Endothelial cell (in vitro differentiated cells): ENCODE measurements at places on chromosomes 6 and 20.
A peak's percentile ranks its signal among the peaks of the same experiment; 100 is the strongest.

DNA sequence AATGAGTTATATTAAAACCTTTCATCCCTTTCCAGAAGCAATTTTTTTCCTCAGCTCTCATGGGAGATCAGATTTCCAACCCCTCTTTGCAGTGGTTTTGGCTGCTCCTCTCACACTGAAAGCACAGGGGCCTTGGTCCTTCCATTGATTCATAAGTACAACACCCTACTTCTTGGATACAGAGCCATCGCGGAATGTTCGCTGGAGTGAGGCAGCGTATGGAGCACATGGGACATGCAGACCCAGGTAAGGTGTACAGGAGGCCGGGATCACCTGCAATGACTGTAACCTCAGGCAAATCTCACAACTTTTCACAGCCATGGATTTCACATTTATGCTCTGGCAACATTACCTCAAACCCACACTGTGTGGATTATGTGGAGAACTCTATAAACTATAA lies 75.2 kb upstream of the HEY2 start:
- no peak overlapping the region for H3K27ac ChIP-seq
- no peak for DNase-seq
- peaks cover 18% of the 10 kb centered on the region for H3K4me1 ChIP-seq
- H3K27me3 ChIP-seq: no peaks in the 10 kb centered on the region

DNA sequence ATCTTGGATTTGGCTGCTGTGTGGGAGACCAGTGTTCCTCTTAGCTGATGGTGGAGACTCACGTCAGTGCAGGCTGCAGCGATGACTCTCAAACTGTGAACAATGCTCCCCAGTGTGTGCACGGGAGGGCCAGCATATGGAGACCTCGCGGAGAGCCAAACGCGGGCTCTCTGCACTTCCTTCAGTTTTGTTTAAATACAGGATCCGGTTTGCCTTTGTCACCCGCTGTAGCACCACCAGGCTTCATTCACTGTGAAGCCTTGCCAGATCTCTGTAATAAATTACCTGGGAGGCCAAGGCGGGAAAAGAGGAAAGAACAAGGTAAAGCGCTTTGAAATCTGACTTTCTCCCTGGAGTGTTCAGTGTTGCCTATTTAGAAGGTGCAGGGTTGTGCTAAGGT lies 30.7 kb upstream of the TMEM14A start:
- no peaks in the 10 kb centered on the region for H3K27me3 ChIP-seq
- peak overlapping the region; percentile 55 for H3K27ac ChIP-seq
- H3K36me3 ChIP-seq: peaks cover 4% of the 10 kb centered on the region

DNA sequence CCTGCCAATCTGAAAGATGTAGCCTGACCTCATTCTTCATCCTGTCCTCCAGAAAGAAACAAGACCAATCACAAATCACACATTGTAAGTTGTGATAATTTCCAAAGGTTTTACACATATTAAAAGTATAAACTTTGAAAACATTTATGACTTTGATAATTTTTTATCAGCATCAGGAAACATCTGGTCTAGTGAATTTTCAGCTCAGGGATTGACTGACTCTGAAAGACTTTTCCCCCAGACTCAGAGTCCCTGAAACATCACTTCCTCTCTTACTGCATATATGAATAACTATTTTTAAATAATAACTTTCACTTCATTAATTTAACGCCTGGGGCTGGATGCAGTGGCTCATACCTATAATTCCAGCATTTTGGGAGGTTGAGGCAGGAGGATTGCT lies 48.5 kb upstream of the SSTR4 start:
- H3K4me3 ChIP-seq: no peak overlapping the region
- no peak overlapping the region for H3K27ac ChIP-seq
- H3K4me1 ChIP-seq: peaks cover 33% of the 10 kb centered on the region
- peaks cover 2% of the 10 kb centered on the region for H3K27me3 ChIP-seq
- no peaks in the 10 kb centered on the region for H3K36me3 ChIP-seq

DNA sequence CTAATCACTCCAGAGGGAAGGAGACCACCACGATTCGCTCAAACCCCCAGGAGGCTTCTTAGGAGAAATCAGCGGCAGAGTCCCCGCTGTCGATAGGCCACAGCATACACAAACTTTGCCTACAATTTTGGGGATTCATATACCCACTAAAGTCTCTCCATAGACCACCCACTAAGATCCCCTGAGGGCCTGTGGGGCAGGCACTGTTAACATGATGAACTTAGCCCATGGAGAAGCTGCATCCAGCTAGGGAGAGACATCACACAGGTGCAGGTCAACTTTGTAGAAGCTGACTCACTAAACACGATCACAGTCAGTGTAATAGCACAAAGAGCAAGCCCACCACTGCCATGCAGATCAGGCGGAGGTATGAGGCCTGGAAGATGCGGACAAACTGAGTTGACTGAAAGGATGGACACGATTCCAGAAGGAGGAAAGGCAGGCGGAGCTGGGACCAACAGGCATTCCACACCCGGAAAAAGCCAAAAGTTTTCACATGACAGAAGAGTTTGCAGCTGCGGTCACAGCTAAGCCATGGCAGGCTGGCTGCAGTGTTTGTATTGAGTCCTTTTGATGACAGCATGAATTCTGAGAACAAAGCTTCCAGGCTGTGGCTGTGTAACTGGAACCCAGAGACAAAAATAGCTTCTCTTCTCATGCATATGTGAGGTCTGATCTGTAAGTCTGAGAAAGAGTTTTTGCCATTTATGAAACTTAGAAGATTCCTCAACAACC lies 75.7 kb upstream of the QKI start:
- H3K27ac ChIP-seq: peak overlapping the region; percentile 79
- peaks cover 10% of the 10 kb centered on the region for H3K27me3 ChIP-seq
- DNase-seq: peak; percentile 25

DNA sequence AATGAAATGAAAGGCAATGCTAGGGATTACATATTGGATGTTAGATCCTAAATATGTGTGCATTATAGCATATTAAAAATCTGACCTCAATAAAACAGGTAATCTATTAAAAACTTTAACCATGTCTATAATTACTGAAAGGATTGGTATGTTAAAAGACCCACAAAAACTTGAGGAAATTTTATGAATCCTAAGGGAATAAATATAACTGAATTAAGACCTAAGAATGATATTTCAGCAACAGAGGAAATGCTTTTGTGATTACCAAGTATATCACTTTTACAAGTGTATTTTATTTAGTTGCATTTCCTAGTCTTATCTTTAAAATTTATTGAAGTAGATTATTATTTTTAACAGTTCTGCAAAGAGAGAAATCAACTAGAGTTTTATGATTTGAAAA lies 571.5 kb downstream of the HDGFL1 start:
- no peak overlapping the region for H3K27ac ChIP-seq
- H3K4me1 ChIP-seq: peaks cover 5% of the 10 kb centered on the region
- H3K27me3 ChIP-seq: no peaks in the 10 kb centered on the region
- no peak for DNase-seq

DNA sequence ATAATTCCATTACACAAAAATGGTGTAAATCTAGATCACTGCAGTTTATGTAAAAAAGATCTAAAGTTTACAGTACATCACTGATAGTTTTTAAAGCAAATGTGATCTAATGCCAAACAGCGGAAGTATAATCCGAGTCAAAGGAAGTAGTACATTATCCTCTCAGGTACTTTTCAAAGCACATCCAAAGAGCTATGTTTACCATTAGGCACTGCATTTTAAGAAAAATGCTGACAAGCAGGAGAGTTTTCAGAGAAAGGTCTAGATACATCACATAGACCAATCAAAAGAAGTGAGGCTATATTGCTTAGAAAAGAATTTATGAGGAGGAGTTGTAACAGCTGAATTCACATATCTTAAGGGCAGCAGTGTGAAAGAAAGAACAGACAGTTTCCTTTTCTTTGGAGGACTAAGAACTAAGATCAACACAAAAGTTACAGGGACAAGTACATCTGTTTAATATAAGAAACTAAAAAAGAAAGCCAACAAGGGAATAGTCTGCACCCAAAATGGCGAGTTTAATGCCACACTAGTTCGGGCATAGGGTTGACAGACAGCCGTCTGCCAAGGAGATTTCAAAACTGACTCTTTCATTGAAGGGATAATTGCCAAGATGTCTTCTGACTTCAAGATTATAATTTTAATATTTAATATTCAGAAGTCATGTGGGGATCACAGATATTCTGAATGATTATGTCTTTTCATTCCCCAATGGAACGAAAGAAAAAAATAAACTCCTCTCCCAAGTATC lies 1.4 kb downstream of the ZNF184 start:
- peaks cover 2% of the 10 kb centered on the region for H3K27me3 ChIP-seq
- H3K27ac ChIP-seq: peak overlapping the region; percentile 98

- no peaks in the 10 kb centered on the region for H3K4me1 ChIP-seq
- no peak overlapping the region for H3K4me3 ChIP-seq
- no peak overlapping the region for H3K27ac ChIP-seq
- DNase-seq: no peak
- H3K27me3 ChIP-seq: peaks cover 1% of the 10 kb centered on the region
Measured at GRCh38 chr20:20547221-20547875, 165.1 kb downstream of the RALGAPA2 start.

- no peak for DNase-seq
- no peaks in the 10 kb centered on the region for H3K4me1 ChIP-seq
- H3K36me3 ChIP-seq: peaks cover 5% of the 10 kb centered on the region
- H3K27ac ChIP-seq: no peak overlapping the region
- no peaks in the 10 kb centered on the region for H3K27me3 ChIP-seq
Measured at GRCh38 chr6:131776985-131777384, 30.8 kb upstream of the ENPP1 start.

DNA sequence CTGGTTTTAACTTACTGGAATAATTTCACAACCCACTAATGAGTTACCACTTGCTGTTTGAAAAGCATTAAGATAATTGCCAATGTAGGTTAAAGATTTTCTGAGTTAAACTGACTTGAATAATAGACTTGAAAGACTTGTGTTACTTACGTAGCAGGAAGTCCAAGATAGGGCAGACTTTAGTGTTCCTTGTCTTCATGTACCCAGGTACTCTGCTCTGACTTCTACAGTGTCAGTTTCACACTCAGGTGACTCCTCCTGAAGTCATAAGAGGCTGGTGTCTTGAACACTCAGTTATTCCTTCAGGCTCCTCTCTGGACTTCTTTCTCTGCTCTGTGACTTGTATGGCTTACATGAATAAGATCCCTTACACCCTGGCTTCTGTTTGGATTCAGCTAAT lies 76.3 kb upstream of the SGK1 start:
- no peaks in the 10 kb centered on the region for H3K27me3 ChIP-seq
- H3K4me3 ChIP-seq: no peak overlapping the region
- H3K36me3 ChIP-seq: no peaks in the 10 kb centered on the region
- no peaks in the 10 kb centered on the region for H3K4me1 ChIP-seq

DNA sequence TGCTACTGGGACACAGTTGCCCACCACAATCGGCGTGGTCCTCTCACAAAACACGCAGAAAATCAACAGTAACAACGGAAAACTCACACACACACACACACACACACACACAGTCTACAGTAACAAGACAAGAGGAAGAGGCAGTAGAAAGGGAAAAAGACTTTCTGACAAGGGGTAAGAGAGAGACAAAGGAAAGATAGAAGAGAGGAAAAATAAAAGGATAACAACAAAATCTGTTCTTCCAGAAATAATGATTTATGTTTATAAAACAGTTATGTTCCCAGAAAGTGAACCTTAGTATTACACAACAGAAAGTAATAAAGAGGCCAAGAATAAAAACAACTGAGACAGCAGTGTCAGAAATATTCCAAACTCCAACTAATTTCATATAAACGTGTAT lies 2.9 kb downstream of the RANBP9 start:
- peak overlapping the region; percentile 100 for H3K4me3 ChIP-seq
- no peak for DNase-seq
- peaks cover 35% of the 10 kb centered on the region for H3K4me1 ChIP-seq
- H3K36me3 ChIP-seq: peaks cover 4% of the 10 kb centered on the region
- peak overlapping the region; percentile 87 for H3K27ac ChIP-seq

- peaks cover 7% of the 10 kb centered on the region for H3K36me3 ChIP-seq
- peaks cover 12% of the 10 kb centered on the region for H3K27me3 ChIP-seq
- DNase-seq: peak; percentile 46
- peaks cover 29% of the 10 kb centered on the region for H3K4me1 ChIP-seq
Measured at GRCh38 chr20:36092398-36093024, 62.0 kb upstream of the EPB41L1 start.

GRCh38 chr20:52416953-52417352 lies 225.4 kb upstream of the ZFP64 start:
- no peak for DNase-seq
- no peak overlapping the region for H3K27ac ChIP-seq
- H3K4me1 ChIP-seq: no peaks in the 10 kb centered on the region
- H3K4me3 ChIP-seq: no peak overlapping the region
- H3K36me3 ChIP-seq: no peaks in the 10 kb centered on the region
- peaks cover 2% of the 10 kb centered on the region for H3K27me3 ChIP-seq

- H3K36me3 ChIP-seq: no peaks in the 10 kb centered on the region
- H3K4me1 ChIP-seq: peaks cover 5% of the 10 kb centered on the region
- H3K4me3 ChIP-seq: no peak overlapping the region
- no peak overlapping the region for H3K27ac ChIP-seq
- H3K27me3 ChIP-seq: peaks cover 9% of the 10 kb centered on the region
- no peak for DNase-seq
Measured at GRCh38 chr20:62365814-62366369, 1.2 kb downstream of the LAMA5 start.

GRCh38 chr6:54100411-54101006 lies 10.7 kb upstream of the MLIP start:
- no peaks in the 10 kb centered on the region for H3K4me1 ChIP-seq
- H3K27ac ChIP-seq: no peak overlapping the region
- no peak for DNase-seq
- H3K36me3 ChIP-seq: no peaks in the 10 kb centered on the region
- no peak overlapping the region for H3K4me3 ChIP-seq

- H3K4me1 ChIP-seq: peaks cover 11% of the 10 kb centered on the region
- H3K27ac ChIP-seq: no peak overlapping the region
- no peak for DNase-seq
- no peaks in the 10 kb centered on the region for H3K27me3 ChIP-seq
- H3K4me3 ChIP-seq: no peak overlapping the region
- peaks cover 13% of the 10 kb centered on the region for H3K36me3 ChIP-seq
Measured at GRCh38 chr6:127298475-127298874, 31.8 kb downstream of the RNF146 start.

DNA sequence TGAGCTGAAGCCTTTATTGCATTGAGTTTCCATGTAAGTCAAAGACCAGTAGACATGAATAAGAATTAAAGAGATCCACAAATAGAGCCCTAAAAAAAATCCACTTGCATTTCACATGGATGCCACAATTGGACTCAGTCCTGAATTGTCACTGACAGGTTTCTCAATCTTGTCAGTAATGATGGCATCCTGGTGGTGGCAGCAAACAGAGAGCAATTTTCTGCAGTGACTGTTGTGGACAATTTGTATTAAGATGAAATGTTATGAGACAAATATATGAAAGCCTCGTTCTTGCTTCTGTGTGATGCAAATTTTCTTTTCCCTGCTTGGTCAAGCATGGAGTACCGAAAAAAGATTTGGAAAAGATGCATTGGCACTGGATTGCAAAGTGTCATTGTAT lies 278.9 kb downstream of the SAMD5 start:
- no peak overlapping the region for H3K4me3 ChIP-seq
- H3K27ac ChIP-seq: no peak overlapping the region
- H3K4me1 ChIP-seq: no peaks in the 10 kb centered on the region
- no peaks in the 10 kb centered on the region for H3K27me3 ChIP-seq
- H3K36me3 ChIP-seq: no peaks in the 10 kb centered on the region
- no peak for DNase-seq
